ENCODE measurements at places on chromosomes 2 and 18.

DNA sequence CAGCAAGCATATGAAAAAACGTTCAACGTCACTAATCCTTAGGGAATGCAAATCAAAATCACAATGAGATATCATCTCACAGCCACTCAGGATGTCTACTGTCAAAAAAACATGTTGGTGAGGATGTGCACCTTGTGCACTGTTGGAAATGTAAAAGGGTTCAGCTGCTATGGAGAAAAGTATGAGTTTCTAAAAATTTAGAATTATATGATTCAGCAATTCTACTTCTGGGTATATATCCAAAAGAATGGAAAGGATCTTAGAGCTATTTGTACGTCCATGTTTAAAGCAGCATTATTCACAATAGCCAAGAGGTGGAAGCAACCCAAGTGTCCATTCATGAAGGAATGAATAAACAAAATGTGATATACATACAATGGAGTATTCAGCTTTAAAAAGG is 50.0 kb downstream of the CFAP210 start:
- no peak for DNase-seq

DNA sequence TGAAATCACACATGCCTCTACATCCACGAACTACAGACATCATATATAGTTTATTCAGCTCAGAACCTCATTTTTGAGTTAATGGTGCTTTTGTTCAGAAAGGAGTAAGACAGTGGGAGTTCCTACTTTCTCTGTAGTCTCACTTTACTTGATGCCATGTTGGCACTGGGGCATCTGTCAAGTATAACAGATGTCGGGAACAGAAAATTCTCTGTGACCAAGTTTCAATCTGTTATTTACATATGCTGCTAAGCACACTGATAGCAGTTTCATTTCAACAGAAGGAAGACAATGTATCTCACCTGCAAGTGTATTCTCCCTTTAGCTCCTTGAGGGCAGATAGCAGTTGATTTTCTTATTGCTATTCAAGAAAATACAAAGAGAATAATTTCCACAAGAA is 774.1 kb downstream of the METTL4 start:
- DNase-seq: no peak

DNA sequence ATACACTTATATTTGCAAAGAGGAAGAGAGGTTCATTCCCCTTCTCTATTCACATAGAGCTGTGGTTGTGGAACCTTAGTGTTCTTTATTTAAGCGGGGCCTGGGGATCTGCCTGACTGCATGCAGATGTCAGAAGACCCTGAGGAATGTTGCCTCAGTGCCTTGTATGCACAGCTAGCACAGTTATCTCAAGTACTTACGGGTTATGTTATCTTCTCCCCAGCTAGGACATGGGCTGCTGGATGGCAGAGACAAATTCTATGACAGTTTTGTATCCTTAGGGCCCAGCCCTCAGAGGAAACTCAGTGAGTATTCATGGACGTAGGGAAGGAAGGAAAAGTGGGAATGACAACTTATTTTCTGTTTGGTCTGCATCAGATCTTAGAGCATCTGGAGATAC is 37.7 kb upstream of the RTN4 start:
- no peak for DNase-seq

DNA sequence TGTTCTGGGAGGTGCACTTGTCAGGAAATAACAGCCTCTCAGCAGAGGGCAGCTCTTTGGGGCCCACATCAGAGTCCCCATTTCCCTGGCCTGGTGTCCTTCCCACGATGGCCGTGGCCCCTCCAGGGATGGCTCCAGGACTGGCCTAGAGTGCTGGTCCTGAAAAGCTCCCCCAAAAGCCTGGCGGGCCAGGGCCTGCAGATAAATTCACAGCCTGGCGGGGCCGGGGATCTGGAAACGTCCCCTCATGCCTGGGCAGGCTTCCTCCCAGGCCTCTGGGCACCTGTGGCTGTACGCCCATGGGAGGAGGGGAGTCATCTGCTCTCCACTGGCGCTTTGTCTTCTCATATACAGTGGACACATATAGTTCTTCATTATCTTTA is 52.6 kb upstream of the HS6ST1 start:
- no peak for DNase-seq

Data from activated gamma-delta T cell treated with anti-CD3 and anti-CD28 coated beads, Interleukin-2, amount 50 U/mL, for 16 hours (primary cell).